ENCODE measurements at places on chromosomes 4 and X.

- no peak for DNase-seq
These were observed 506.7 kb downstream of the PCDH18 start for GRCh38 chr4:137025484-137026059.

DNA sequence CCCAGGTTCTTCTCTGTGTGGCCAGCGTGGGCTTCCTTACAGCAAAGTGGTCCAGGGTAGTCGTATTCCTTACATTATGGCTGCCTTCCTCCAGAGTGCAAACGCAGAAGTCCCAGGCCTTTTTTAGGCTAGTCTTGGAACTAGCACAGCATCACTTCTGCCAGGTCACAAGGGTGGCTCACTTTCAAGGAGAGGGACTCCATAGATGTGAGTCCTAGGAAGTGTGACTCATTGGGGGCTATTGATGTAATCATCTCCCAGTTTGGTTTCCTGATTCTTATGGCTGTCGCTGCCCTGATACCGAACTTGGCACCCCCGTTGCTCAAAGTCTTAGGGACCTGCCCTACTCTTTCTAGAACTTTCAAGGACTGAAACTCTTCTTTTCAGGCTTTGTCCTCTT, 140.0 kb downstream of the DCK start:
- no peak for DNase-seq

GRCh38 chr4:52982946-52983340, 120.8 kb downstream of the RASL11B start:
- DNase-seq: no peak

- DNase-seq: no peak
These were observed 65.3 kb downstream of the EFNB1 start for GRCh38 chrX:68894142-68894512.

Measured in stimulated activated CD4-positive, alpha-beta T cell treated with anti-CD3 and anti-CD28 coated beads, Interleukin-15, amount 100 ng/mL, for 1 hour (primary cell).